ENCODE measurements at places on chromosomes 3 and 15.
A peak's percentile ranks its signal among the peaks of the same experiment; 100 is the strongest.

DNA sequence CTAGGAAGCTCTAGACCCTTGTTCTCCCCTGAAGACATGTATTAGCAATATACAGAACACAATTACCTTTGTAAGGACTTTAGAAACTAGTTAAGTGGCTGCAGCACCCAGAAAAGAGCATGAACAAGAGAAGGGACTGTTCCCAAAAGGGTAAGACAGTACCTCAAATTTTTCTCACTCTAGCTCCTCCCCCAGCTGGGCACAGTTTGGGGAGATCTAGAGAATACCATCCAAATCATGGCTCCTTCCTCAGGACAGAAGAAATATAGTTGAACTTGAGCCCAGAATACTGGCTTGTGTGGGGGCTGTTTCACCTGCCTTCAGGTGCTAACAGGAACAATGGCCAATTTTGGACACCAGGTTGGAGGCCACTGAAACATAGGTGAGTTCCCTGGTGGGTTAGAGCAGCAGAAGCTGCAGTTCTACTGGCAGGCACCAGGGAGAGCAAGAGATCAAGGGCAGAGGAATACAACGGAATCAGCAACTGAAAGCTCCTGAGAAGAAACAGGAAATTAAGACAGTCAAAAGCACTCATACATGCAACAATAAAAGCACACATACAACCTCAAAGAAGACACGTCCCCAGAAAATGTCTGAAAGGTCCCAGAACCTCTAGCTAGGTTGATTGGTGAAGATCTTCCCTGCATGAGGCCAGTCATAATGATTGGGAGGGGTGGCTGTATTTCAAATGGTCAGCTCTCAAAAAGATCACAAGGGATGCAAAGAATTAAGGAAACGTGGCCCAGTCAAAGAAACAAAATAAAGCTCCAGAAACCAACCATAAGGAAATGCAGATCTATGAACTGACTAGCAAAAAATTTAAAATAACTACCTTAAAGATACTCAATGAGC is 104.9 kb upstream of the ASB14 start:
- DNase-seq: peak; percentile 45

DNA sequence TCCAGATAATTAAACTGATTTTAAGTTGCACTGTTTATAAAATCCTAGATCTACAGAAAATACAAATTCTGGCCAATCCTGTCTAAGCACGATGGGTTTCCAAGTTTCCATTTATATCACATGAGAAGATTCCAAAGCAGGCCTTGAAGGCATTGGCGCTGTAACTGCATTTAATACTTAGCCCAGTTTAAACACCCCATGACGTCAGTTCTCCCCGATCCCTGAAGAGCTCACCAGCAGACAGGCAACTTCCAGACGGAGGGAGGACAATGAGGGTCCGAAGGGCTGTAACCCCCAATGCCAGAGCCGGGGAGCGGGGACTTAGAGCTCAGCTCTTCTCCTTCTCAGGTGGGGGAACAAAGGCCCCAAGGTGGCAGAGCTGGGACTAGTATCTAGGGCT is 117.3 kb downstream of the XXYLT1 start:
- DNase-seq: no peak

- no peak for DNase-seq
Measured at GRCh38 chr3:146712806-146713205, 107.7 kb upstream of the PLSCR5 start.

- no peak for DNase-seq
Measured at GRCh38 chr3:58754074-58754473, 87.5 kb upstream of the FAM3D start.

- DNase-seq: no peak
Measured at GRCh38 chr15:52284164-52284563, 11.4 kb downstream of the MYO5C start.

- DNase-seq: no peak
Measured at GRCh38 chr15:70109978-70110377, 12.3 kb upstream of the TLE3 start.

- DNase-seq: no peak
Measured at GRCh38 chr3:105787453-105787852, 81.4 kb downstream of the CBLB start.

DNA sequence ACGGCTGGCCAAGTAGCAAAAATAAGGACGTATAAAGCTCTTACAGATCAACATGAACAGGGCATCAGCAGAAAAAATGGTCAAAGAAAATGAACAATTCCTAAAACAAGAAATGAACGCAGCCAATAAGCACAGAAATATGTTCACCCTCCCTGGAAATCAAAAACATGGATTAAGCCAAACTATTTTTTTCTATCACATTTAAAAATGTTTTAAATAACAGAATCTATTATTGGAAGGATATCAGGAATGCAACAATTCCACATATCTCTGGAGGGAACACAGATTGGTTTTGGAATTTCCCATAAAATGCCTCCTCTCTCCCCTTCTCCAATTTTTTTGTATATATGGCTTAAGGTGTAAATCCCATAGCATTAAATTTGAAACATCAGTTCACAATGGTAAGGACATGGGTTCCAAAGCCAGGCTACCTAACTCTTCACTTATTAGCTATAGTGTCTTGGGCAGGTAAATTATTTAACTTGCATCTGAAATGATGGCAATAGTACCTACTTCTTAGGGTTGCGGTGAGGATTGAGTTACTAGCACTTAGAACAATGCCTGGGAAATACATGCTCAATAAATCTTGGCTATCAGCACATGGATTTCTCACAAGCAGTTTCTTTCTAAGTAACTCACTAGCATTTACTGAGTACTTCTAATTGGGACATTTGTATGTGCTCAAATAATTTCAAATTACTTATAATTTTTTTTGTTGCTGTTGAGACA is 10.1 kb downstream of the UACA start:
- DNase-seq: no peak

GRCh38 chr3:188752850-188753249 is 418.9 kb upstream of the TPRG1 start:
- DNase-seq: no peak

All from activated CD4-positive, alpha-beta T cell treated with anti-CD3 and anti-CD28 coated beads, Interleukin-2, amount 50 U/mL, for 48 hours (primary cell).